ENCODE measurements at places on chromosomes 4 and X.

GRCh38 chrX:23945206-23945605, 37.4 kb downstream of the CXorf58 start:
- DNase-seq: no peak

DNA sequence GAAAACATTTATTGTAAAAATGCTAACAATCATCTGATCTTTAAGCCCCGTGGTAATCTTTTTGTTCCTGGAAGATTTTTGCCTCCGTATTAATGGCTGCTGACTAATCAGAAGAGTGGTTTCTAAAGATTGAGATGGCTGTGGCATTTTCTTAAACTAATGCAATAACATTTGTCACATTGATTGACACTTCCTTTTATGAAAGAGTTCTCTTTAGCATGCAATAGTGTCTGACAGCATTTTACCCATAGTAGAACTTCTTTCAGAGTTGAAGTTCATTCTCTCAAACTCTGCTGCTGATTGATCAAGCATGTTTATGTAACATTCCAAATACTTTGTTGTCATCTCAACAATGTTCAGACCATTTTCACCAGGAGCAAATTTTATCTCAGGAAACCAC, 26.8 kb upstream of the UGT2B4 start:
- no peak for DNase-seq

GRCh38 chrX:71636438-71637252, 18.3 kb upstream of the CXCR3 start:
- DNase-seq: no peak

GRCh38 chr4:180197471-180197870, 2045.7 kb upstream of the TENM3 start:
- no peak for DNase-seq

- DNase-seq: no peak
Observed at GRCh38 chr4:117084866-117085701, at the start of gene TRAM1L1. Gene TRAM1L1 (minus strand): TSS chr4:117085576. CDS start chr4:117085393, 183 bp downstream.

DNA sequence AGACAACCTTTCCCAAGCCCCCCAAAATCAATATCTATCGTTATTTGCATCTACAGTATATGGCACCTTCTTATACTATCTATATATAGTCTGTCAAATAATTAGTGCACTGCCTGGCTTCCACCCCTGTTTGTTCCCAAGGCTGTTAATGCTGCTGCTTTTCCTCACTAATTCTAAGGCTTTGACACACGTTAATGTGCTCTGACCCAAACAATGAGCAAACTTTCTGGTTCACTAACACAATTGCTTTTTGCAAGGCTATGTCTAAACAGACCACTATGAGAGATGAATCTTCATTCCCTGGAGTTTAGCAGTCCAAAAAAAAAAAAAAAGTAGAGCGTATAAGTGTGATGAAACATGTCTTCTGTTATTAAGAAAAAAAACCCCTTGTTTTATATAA, 360.9 kb upstream of the AGA start:
- no peak for DNase-seq

DNA sequence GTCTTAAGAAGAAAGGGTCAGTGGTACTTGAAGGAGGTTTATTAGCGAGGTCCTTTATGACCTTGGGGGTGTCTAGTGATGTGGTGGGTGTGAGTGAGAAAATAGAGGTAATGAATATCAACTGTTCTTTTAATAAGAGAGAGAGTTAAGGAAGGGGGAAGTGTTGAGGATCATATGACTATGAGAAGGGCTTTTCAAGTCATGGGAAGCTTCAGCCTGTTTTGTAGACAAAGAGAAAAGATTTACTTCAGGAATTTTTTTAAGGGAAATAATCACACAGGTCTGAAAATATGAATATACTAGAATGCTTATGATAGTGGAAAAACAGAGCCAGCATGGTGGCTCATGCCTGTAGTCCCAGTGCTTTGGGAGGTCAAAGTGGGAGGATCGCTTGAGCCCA, 41.3 kb upstream of the MTMR1 start:
- no peak for DNase-seq

DNA sequence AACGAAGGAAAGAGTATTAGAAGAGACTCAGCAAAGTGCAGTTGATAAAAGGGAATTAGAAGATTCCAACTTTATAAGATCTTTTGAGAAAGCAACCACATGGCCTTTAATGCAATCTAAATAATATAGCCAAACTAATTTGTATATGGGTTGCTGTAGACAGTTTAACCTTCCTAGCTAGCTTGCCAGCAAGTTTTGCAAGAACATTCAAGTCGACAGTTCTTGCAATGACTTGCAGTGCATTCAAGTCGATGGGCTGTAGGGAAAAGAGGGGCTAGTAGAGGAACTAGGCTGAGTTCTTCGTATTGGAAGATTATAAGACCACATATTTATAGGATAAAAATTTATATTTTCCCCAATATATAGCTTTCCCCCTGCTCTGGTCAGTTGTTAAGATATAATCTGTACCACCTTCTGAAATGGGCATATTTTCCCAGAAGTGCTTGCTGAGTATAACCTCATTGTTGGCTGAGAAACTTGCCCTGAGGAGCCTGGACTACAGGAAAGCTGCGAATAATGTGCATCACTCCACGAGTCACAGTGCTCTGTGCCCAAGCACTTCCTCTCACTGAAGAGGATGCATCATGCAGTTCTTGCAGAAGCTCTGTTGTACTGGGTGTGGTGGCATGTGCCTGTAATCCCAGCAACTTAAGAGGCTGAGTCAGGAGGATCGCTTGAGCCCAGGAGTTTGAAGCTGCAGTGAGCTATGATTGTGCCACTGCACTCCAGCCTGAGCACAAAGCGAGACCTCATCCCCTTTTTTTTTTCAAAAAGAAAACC, 56.7 kb downstream of the DOCK11 start:
- DNase-seq: no peak

DNA sequence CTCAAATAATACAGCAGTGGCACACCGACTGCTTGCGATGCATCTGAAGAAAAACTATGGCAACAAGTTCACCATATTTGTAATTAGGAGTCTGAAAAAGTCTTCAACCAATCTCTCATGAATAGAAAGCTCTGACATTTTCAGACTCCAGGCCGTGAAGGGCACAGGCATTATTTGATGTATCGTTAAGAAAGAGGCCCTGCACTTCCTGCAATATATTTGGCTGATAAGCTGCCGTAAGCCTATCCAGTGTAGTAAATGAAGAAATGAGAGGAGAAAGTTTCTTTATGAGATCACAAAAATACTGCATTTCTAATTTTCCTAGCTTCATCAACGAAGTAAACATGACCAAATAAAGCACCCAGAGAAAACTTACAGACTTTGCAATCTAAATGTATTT, 613.8 kb upstream of the TECRL start:
- no peak for DNase-seq

DNA sequence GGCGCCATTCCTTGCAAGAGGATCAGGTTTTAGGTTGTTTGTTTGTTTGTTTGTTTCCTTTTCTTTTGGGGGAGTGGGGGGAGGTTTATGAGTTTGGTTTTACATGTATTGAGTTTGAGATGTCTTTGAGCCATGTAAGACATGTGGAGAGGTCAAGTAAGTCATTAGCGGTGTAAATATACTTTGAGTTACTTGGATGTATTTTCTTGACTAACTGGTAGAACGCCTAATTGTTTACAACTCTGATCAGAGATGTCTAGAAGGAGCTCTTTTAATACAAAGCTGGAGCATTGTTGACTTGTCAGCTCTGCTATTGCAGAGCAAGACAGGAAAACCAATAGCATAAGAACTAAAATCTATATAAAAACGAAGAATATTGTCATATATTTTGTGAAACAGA, 57.1 kb downstream of the ANXA3 start:
- DNase-seq: no peak

DNA sequence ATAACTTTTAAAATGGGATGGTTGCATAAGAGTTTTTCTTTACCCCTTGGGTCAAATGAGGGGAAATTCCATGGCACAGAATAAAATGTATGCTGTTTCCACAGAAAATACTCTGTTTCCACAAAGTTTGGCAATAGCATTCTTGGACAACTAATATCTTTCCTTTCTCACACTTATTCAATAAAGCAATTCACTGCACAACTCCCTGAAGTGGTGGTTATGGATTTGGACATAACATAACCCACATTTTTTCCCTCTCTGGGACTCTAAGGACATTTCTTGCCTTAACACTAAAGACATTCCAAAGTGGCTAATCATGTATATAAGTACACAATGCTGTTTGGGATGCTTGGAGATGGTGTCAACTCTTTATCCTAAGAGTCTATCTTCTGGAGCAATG, 51.7 kb upstream of the GPM6B start:
- no peak for DNase-seq

DNA sequence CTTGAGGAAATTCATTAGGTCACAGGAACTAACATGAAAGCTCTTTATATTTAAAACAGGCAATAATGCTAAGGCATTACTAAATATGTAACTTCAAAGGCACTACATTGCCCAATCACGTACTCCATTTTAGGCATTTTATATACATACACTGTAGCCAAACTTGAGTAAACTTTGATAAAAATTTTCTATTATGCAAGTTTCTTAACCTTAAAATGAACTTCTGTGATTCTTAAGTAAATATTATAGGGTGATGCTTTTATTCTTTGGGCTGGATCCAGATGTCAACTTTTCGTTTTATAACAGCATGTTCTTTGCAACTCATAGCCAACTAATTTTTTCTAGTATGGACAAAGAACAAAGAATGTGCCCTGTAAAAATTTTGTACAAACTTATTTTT, 28.3 kb upstream of the MAP9 start:
- DNase-seq: no peak

DNA sequence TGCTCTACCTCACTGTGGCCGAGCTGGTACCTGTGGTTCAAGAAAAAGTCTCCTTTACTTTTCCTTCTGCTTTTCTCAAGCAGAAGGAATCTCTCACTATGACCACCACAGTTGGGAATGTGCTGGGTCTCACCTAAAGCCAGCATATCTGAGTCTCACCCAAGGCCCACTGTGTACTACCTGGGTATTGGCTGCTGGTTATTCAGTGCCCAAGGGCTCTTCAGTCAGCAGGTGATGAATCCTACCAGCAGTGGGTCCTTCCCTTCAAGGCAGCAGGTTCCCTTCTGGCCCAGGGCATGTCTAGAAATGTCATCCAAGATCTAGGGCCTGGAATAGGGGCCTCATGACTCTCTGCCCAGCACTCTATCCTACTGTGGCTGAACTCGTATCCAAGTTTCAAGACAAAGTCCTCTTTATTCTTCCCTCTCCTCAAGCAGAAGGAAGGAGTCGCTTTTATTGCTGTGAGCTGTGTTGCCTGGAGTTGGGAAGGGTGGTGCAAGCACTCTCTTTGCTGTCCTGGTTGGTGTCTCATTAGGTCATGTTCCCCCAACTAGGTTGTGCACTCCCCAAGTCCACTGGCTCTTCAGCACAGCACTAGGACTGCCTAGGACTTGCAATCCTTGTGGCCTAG, 6.1 kb downstream of the CXCL10 start:
- no peak for DNase-seq

- no peak for DNase-seq
Observed at GRCh38 chr4:184747034-184747830, 13.3 kb upstream of the CENPU start.

GRCh38 chr4:3644849-3645627, 112.8 kb upstream of the LRPAP1 start:
- no peak for DNase-seq

GRCh38 chr4:109406337-109406931, 27.2 kb upstream of the SEC24B start:
- DNase-seq: no peak

GRCh38 chr4:138851391-138852335, 163.9 kb upstream of the NOCT start:
- DNase-seq: no peak

- no peak for DNase-seq
Observed at GRCh38 chr4:40251366-40251765, 54.5 kb downstream of the RHOH start.

- DNase-seq: no peak
Observed at GRCh38 chr4:140426610-140427105, 790 bp downstream of the CLGN start.

DNA sequence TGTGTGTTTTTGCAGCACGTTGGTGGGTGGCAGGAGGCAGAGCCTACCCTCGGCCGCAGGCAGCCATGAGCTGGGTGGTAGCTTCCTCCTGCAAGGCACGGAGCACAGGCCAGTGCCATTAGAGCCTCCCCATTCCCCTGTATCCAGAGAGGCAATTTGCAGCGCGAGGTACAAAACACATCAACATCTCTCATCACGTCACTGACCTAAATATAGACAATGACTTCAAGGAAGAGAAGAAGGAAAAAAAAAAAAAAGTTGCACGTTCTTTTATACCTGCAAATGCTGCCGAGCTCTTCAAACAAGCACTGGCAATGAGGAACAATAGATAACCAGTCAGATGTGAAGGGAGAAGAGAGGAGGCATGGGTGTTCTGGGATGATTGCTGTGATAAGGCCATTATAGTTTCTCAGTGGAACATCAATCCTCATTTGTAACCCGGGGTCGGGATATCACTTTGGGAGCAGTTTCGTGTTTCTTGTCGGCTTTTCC, 159.9 kb downstream of the MGST2 start:
- DNase-seq: no peak

- no peak for DNase-seq
Observed at GRCh38 chr4:19703391-19703790, 548.3 kb upstream of the SLIT2 start.

- no peak for DNase-seq
Observed at GRCh38 chrX:10507876-10508275, 112.5 kb downstream of the MID1 start.

DNA sequence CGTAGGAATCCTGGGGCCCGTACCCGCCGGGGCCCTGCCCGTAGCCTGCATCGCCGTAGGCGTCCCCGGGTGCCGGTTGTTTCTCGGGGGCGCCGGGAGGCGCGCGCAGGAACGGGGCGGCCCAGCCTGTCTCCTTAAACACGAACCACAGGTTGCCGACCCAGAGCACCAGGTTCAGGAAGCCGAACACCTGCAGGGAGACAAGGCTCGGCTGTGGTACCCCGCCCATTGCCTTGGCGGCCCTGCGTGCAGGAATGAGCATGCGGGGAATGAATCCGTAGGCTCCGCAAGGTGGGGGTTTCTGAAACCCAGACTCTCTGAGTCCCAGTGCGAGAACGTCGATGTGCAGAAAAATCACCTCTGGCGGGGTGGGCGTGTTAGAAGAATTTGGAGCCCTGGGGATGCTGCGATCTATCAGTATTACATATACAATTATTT, 5.4 kb upstream of the PRICKLE3 start:
- no peak for DNase-seq

DNA sequence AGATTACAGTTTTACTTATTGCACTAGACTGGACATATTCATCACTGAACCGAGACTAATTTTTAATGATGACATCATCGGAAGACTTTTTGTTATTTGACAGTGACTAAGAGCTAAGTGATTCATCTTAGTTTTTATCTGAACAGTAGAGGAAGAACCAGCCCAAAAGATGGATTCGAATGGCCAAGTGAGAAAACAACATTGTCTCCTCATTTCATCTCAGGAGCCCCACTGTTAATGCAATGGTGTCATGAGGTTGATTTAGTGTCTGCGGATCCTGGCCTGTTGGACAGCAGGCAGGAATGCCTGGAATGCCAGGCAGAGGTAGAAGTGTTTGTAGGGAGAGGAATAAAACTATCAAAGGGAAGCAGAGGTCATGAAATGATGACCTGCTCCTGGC, 37.8 kb upstream of the HPF1 start:
- no peak for DNase-seq

DNA sequence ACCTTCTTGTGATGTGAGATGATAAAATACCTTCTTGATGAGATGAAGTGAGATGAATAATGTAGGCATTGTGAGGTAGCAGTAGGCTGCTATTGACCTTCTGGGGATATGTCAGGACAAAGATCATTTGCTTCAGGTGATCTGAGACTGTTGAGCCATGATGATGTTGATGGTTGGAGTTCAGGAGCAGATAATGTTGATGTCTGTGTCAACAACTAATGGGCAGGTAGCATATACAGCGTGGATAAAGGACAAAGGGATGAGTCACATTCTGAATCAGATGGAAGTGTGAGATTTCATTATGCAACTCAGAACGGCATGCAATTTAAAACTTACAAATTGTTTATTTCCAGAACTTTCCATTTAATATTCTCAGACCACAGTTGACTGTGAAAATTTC, 57.3 kb downstream of the RAP1GDS1 start:
- no peak for DNase-seq
